GM23248 (cell line): ENCODE measurements at places on chromosomes 12 and 14. TPM values are rescaled to one million over a fixed set of nuclear protein-coding genes. Genes with fewer than 3 reads are reported as not detected.
A peak's percentile ranks its signal among the peaks of the same experiment; 100 is the strongest.

DNA sequence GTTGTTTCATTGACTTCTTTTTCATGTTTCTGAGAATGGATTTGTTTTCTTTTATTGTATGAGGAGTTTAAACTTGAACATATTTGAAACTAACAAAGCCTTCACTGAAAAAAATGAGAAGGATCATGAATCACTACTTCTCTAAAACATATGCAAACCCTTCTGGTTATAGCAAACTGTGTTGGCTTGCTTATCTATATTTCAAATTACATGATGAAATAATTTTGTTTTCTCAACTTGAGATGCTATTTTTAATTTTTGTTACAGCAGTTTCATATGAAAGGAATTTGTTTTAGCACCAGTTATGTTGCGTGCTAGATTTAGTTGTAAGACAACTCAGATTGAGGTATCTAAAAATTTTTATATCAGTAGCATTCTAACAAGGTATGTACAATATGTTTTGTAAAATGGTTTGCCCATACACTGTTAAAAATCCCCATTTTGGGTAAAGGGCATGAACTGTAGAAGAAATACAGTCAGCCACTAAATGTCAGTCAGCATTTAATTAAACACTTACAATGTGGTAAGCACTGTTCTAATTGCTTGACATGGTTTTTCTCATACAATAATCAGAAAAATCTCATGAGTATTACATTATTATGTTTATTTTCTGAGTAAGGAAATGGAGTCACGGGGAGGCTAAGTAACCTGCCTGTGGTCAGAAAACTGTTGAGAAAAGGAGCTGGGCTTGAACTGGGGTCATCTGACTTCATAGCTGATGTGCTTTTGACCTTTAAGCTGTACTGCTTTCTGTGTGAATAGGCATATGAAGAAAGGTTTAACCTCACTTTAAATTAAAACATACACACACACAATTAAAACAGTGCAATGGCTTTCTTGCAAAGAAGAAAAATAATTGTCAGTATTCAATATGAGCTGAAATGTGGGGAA is 105.7 kb downstream of the PLEKHA5 start:
- DNase-seq: peak; percentile 52

GRCh38 chr14:67187826-67188225 is 1.4 kb upstream of the GARIN2 start:
- DNase-seq: peak; percentile 70

Gene LALBA
- total RNA-seq: not detected in 2 replicates

DNA sequence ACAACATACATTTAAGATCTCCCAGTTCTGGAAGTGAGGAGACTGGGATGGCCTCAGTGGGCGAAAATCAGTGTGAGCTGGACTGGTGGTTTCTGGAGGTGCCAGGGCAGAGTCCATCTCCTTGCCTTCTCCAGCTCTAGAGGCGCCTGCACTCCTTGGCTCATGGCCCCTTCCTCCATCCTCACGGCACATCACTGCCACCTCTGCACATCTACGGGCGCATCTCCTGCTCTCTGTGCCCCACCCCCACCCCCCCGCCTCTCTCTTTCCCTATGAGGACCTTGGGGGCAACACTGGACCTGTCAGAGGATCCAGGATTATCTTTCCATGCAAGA is 62.8 kb upstream of the DIO3 start:
- no peak for DNase-seq

DNA sequence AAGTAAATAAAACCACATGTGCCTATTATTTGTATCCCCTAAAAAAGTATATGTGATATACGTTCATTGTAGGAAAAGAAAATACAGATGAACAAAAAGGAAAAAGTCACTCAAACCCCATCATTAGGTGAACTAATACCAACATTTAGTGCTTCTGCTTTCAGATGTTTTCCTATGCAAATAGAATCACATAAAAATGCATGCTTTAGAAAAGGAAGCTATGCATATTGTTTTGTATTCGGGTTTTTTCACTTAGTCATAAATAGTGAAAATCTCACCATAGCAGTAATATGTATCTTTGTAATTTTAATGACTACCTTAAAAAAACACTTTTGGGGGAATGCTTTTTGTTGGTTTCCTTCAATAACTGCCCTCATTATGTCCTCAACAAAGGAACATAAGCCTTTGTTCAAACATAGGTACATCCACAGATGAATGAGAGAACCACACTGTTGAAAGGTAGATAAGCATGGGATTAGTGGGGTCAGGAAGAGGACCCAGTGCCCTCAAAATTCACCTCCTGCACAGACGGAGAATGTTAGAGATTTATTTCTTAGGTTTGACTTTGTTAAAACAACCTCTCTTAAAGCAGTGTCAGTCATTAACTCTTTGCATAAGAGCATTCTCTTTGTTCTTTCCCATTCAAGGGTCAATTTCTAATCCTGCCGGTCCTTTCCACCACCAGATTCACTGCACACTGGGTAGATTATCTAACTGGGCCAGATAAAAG is 6.5 kb downstream of the AMDHD1 start:
- DNase-seq: no peak

Gene SERPINA9
- total RNA-seq: not detected in 2 replicates

Gene METTL25
- 6.9 and 27.1 TPM in 2 replicates for total RNA-seq

DNA sequence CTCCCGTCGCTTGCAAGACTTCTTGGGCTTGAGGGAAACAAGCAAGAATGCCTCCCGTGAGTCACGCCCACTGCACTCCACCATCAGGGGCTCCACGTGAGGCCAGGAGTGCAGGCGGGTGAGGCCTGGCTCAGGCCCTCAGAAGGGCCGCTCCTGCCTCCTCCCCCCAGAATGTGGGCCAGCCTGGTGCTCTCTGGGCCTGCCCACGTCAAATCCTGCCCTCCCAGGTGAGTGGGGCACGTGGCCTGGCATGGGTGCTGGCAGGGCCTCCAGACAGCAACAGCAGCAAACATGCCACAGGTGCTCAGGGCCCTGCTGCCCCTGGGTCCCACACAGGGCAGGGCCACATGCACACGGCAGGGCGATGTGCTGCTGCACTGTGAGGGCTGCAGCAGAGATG is 30.6 kb upstream of the BTBD6 start:
- DNase-seq: no peak

- DNase-seq: no peak
Observed at GRCh38 chr12:107450541-107450940, 235.1 kb upstream of the PWP1 start.

GRCh38 chr12:129615001-129615400 is 288.8 kb downstream of the TMEM132D start:
- no peak for DNase-seq

Gene CMA1
- not detected in 2 replicates for total RNA-seq

DNA sequence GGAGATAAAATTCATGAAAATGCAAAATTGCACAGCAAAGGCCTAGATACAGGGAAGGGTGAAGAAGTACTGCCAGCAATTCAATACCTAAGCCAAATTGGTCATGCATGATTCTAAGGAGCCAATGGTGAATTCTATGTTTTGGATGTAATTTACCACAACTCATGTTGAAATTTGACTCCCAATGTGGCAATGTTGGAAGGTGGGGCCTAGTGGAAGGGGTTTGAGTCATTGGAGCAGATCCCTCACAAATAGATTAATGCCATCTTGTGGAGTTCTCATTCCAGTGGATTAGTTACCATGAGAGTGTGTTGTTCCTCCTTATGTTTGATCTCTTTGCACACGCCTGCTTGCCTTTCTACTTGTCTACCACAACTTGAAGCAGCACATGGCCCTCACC is 194.0 kb upstream of the ALG10 start:
- no peak for DNase-seq

Gene SIX1
- 7.8 and 11.7 TPM in 2 replicates for total RNA-seq

GRCh38 chr12:125861299-125862281 is 796.4 kb downstream of the AACS start:
- no peak for DNase-seq

GRCh38 chr14:23294734-23295561 is 7.7 kb downstream of the PPP1R3E start:
- DNase-seq: peak; percentile 82

Gene RTL1
- not detected in 2 replicates for total RNA-seq

DNA sequence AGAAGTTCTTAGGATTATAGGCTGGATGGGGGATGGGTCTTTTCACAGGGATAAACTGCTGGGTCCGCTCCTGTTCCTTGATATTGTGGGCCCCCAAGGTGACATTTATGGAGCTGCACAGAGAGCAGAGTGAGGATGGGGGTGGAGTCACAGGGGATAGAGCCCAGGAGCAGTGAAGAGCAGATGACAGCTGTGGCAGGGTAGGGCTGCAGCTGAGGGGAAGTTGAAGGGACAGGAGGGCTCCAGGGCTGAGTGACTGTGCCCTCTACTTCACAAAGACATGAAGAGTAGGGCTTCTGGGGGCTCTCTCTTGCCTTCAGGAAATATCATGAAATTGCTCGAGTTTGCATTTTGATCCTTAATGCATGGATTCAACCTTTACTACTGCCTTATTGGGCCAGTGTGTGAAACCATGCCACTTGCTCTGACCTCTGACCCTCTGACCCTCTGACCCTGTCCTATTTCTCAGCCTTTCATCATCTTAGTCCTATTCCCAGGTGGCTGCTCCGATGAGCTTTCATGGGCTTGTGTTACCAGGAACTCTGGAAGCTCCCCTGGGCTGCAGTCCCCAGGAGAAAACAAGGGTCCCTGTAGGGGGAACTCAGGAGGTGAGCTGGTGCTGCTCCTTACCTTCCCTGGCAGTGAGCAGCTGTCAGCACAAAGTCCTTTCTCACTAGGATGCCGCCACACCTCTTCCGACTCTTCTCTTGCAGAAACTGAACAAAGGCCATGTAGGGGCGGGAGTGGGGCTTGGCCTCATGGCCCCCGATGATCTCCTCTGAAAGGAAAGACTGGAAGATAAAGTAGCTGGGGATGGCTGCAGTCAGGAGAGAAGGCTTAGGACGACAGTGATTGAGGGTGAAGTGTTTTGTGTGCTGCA is 1.6 kb downstream of the GZMH start:
- no peak for DNase-seq

GRCh38 chr14:87896393-87897380 is 96.3 kb downstream of the GALC start:
- DNase-seq: peak; percentile 75

DNA sequence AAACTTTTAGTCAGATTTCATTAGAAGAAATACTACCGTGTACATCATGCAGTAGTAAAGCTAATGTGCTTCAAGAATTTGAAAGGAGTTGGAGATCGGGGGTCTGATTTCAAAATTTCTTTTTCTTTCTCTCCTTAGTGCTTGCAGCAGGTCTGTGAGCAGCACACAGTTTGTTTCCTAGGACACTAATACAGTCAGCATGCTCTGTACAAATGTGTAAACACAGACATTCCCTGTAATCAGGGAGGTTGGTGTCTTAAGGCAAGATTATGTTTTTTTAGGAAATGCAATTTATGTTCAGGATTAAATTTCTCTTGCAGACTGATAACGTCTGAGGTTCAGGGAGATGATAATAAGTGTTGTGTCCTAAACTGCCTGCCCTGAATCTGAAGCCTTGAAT is 142.7 kb downstream of the ALX1 start:
- DNase-seq: no peak

Gene BIN2
- total RNA-seq: not detected in 2 replicates

Gene CLMN
- 0.11 and 0.76 TPM in 2 replicates for total RNA-seq

DNA sequence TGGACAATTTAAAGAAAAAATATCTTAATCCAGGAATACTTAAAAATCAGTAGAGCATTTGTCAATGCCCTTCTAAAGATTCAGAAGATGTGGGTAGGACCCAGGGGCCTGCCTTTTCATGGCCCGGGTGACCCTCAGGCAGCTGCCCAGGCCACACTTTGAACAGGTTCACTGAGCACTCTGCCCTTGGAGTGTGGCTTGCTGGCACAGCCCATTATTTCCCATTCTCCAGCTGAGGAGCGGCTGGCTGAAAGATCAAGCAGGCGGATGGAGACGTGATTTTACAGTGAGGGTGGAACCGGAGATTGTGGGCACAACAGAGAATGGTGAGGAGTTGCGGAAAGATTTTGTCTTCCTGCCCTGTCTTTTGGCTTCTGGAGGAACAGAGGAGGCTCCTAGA is 7.1 kb upstream of the PRPH start:
- no peak for DNase-seq

DNA sequence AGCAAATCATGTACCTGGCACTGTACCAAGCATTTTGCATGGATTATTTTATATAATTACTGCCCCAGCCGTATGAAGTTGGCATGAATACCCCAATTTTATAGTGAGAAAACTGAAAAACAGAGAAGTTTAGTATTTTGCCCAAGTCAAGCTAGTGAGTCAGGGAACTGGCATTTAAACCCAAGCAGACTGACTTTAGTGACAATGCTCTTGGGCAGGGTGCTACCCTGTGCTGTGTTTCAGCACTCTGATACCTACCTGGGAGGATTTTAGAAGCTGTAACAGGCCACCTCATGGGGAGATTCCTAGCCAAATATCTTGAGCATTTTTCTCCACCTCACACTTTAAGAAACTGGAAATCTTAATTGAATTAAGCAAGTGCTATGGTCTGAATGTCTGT is 98.1 kb upstream of the MAX start:
- peak; percentile 50 for DNase-seq

DNA sequence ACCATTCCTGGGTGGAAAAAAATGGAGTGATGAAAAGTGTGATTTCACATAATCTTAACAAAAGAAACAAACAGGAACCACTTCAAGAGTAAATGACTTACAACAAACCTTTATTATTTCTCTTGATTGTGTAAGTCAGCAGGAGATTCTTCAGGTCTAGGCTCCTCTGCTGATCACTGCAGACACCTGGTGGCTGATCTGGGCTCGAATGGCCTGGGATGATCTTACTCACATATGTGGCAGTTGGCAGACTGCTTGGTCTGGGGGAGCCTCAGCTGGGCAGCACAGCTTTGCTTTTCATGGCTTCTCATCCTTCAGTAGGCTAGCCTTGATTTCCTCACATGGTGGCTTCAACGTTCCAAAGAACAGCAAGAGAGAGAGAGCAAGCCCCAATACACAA is 215.4 kb upstream of the PRICKLE1 start:
- DNase-seq: no peak

- DNase-seq: no peak
Observed at GRCh38 chr12:69514111-69514510, 43.9 kb downstream of the FRS2 start.

GRCh38 chr14:75723716-75724115 is 62.7 kb downstream of the TTLL5 start:
- DNase-seq: no peak

- peak; percentile 89 for DNase-seq
Observed at GRCh38 chr14:53044486-53044885, 93.6 kb upstream of the FERMT2 start.

DNA sequence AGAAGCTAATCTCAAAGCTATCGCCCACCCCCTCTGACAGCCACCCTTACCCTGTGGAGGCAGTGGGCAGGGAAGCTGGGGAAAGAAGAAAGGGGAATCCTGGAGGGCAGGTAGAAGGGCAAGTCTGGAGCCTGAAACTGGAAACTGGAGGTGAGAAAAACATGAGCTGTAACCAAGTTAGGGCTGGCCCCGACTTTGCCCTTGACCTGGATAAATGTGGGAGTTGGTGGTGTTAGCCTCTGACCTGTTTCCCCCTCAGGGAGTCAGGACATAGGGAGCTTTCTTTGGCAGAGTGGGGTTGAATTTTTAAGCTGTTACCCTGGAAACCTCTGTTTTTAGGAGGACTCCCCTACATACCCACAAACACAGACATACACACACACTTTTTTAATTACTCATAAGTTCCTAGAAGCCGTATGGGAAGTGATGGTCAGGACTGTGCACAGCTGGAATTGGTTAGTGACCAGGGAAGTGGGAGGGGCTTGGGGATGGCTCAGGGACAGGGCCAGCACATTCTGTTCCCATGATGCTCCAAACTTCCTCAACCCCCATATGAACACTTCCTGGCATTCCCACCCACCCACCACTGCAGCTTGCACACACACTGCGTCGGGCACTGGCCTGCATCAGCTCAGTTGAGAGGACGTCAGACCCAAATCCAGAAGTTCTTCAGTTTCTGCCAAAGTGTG is 5.0 kb upstream of the MMP19 start:
- peak; percentile 99 for DNase-seq
